ENCODE measurements at places on chromosomes 13 and 19.

GRCh38 chr13:101698400-101698799 lies 245.9 kb downstream of the ITGBL1 start:
- no peak for DNase-seq

- DNase-seq: no peak
Observed at GRCh38 chr13:111865826-111866225, 201.1 kb upstream of the SOX1 start.

GRCh38 chr19:10289167-10289835 lies 451 bp upstream of the ICAM5 start:
- peak; percentile 91 for DNase-seq

DNA sequence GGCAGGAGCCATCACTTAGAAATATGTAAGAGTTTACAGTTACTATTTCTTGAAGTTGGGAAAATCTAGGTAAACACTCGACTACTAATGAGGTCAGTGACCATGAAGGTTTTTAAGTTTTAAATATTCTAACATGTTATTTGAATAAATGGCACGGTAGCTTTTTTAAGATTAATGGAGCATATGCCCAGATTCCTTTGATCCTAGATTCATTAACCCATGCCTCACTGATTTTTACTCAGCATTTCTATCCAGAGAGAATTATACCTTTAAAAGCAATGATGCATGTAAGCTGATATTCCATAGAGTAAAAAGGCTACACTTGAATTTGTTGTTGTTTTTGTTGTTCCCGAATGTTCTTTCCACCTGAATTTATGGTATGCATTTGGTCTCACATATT lies 541.4 kb downstream of the DACH1 start:
- no peak for DNase-seq

DNA sequence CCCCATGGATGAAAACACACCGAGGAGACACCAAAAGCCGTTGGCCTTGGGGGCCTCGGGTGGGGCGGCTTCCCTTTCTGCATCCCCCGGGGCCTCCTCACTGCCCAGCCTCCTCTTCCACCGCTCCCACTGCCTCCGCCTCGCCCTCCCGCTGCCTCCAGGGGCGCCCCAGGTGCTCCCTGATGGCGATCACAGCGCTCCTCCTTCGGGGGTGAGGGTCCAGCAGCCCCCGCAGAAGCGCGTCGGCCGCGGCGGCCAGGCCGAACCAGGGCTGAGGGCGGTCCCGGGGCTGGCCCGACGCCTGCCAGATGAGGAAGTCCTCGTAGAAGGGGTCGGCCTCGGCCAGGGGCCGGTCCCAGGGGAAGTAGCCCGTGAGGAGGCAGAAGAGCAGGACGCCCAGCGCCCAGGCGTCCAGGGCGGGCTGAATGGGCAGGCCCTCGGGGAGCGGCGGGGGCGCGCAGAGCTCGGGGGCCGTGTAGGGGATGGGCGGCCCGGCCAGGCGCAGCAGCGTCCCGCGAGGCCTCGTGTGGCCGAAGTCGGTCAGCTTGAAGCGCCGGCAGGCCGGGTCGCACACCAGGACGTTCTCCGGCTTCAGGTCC lies 7.2 kb downstream of the SBK2 start:
- DNase-seq: no peak

GRCh38 chr13:20525144-20525600 lies 485 bp downstream of the CRYL1 start:
- peak; percentile 51 for DNase-seq

GRCh38 chr19:7645163-7645562 lies 8.3 kb downstream of the STXBP2 start:
- no peak for DNase-seq

DNA sequence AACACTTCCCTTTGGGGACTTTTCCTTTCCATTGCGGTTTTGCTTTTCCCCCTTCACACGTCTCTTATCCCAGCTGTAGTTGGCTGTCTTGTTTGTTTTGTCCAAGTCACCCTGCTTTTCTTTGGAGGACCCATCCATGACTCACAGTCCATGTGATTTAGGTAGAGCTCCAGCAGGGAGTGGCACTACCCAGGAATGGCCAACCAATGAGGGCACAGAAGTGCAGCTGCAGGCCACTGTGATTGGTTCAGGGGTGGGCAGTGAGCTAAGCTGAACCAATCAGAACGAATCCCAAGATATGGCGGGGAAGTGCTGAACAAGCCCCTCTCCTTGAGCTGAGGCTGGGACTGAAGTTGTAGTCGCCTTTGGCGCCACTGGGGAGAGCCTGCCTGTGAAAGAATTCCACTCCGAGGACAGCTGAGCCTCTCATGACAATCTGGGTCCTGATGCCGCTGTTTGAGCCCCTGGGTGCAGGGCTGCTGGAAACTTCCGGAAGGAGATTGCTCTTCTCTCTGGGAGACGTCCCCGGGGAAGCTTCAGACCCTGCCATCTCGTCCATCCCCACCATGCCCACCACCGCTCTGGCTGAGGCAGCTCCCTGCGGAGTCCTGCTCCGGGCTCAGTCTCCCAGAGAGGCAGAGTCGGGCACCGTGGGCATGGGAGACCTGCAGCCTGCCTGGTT lies 62.9 kb upstream of the URI1 start:
- no peak for DNase-seq

- peak; percentile 95 for DNase-seq
Observed at GRCh38 chr19:7681340-7682174, 924 bp downstream of the TRAPPC5 start.

GRCh38 chr13:43127827-43128226 lies 104.4 kb downstream of the DNAJC15 start:
- peak; percentile 31 for DNase-seq

GRCh38 chr13:104571161-104571892 lies 1505.1 kb upstream of the SLC10A2 start:
- DNase-seq: peak; percentile 25

DNA sequence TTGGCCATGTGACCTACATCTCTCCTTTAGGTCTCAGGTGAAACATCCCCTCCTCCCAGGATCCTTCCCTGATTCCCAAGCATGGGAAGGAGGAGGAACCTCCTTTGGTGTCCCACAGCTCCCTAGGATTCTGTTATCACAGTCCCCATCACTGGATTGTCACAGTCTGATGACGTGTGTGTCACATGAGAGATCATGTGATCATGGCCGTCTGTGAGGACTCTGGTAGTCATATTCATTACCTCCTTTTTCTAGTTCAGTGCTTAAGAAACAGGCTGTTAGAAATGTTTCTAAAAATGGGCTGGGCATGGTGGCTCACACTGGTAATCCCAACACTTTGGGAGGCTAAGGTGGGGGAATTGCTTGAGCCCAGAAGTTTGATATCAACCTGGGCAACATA lies 3.0 kb downstream of the DHX34 start:
- no peak for DNase-seq

DNA sequence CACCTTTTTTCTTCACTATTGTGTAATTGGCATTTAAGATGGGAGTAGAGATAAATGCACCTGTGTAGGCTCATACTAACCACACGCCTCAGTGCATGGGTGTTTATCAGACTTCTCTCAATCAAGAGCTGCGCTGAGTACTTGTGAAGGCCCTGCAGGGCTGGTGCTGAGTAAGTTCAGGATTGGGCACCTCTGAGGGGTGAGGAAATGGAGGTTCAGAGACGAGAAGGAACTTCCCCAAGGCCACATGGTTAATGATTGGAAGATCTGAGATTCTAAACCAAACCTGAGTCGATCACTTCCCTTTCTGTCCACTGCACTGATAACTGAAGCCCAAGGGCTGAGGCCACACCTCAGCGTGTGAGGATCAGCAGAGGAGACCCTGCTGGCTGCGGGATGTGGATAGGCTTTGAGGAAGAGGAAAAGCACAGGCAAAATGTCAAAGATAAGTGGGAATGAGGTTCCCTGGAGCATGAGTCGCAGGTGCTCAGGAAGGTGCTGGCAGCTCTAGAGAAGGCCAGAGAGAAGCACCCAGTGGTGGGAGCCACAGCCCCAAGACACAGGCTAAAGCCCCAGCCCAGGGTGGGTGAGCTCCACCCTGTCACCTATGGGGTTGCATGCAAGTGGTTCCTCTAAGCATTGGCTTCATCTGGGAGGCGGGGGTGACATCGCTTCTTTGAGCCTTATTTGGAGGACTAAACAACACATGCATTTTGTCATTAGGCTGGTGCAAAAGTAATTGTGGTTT lies 32.3 kb upstream of the GJB6 start:
- DNase-seq: peak; percentile 49

DNA sequence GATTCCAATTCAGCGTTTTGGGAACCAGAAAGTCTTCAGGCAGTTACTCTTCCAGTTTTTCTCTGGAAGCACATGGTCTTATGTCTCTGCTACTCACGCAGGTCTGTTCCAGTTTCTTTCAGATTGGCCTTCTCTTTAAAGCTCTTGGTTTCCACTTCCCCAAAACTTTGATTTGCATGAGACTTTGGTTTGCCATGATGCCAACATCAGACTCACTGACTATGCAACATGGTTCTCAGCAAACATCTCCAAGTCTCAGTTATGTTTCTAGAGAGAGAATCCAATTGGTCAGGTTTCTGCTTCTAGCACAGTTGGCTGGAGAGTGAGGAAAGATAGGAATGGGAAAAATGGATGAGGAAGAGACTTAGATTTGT lies 3.1 kb downstream of the AKAP11 start:
- DNase-seq: peak; percentile 92

- DNase-seq: no peak
Observed at GRCh38 chr19:45467115-45467455, 711 bp upstream of the FOSB start.

GRCh38 chr19:41869374-41869955 lies 7.6 kb upstream of the CD79A start:
- DNase-seq: no peak

GRCh38 chr19:48381178-48381950 lies 10.0 kb downstream of the KDELR1 start:
- no peak for DNase-seq

DNA sequence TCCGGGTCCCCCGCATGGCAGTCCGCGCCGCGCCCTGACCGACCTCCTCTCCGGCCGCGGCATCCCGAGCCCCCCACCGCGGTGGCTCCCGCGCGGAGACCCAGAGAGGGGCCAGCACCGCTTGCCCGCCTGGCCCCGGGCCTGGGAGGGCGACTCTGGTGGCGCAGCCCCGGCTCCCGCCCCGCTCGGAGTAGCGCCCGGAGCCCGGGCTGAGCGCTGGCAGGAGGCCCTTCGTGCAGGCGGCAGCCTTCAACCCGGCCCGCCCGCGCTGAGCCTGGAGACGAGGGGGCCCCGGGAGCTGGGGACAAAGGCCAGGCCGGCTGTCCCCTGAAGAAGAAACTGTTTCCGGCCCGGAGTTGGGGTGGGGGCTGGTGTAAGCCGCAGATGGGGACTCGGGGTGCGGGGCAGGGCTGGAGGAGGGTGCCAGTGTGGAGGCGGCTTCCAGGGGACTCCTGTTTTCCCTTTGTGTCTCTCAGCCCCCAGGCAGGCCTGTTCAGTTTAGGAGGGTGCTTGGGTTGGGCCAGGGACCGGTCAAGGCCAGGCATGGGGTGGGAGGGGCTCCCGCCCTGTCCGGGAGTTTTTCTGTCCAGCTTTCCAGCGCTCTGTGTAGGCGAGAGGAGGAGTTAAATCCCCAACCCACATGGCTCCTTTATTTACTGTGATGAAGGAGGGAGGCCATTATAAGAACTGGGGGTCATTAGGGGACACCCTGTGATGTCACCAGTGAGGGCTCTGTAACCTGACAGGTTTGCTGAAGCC lies 935 bp downstream of the LRP3 start:
- DNase-seq: no peak

GRCh38 chr19:40530091-40530901 lies 46.4 kb upstream of the SHKBP1 start:
- DNase-seq: no peak

DNA sequence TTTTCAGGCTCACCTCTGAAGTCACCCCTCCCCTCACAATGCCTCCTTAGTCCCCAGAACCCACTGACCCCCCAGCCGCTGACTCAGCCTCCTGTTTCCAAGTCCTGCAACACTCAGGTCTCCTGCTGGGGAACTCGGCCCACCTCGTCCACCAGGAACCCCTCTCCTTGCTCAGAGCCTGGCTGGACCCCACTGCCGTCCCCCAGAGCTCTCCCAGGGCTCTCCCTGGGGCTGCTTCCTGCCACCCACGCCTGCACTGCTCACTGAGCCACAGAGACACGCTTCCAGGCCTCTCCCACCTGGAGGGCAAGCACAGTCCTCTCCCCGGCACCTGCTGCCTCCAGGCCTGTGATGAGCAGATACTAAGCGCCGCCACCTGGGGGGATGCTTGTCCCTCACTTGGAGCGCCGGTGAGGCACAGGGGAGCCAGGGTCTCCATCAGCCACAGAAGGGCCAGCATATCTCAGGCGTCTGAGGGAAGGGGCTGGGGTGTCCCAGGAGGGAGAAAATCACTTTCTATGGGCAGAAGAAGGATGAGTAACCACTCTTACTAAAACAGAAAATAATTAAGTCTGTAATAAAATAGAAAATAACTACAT lies 53.8 kb downstream of the KLF2 start:
- DNase-seq: no peak

- DNase-seq: peak; percentile 22
Observed at GRCh38 chr13:52896827-52897659, 48.6 kb upstream of the PCDH8 start.

- DNase-seq: no peak
Observed at GRCh38 chr13:39419876-39420275, 183.1 kb downstream of the LHFPL6 start.

GRCh38 chr19:45816236-45817009 lies 1.3 kb upstream of the RSPH6A start:
- DNase-seq: no peak

- no peak for DNase-seq
Observed at GRCh38 chr13:39455521-39456175, 147.3 kb downstream of the LHFPL6 start.

- DNase-seq: no peak
Observed at GRCh38 chr19:42075364-42075615, 676 bp upstream of the ZNF574 start.

DNA sequence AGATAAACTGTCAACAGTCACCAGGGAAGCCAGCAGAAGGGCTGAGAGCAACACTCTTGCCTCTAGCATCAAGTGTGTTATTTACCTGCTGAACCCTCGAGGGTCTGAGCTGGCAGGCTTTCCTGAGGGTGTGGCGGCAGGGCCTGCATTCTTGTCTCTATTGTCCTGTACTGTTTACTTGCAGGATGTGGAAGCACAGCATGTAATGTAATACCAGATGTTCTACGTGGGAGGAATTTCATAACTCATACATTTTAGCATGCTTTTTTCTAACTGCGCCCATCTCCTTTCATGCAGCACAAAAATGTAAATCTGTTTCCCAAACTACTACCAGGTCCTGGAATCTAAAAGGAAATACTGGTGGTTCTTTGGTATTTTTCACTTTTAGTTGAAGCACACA lies 153.1 kb downstream of the RGCC start:
- no peak for DNase-seq

- no peak for DNase-seq
Observed at GRCh38 chr13:114145256-114145655, 12.8 kb upstream of the RASA3 start.

- DNase-seq: no peak
Observed at GRCh38 chr19:44596428-44597130, 16.8 kb upstream of the IGSF23 start.

GRCh38 chr13:95239283-95239682 lies 62.0 kb downstream of the ABCC4 start:
- no peak for DNase-seq

Measured in GM12865 (cell line).